ENCODE measurements at places on chromosomes 6 and 20. TPM values are rescaled to one million over a fixed set of nuclear protein-coding genes. Genes with fewer than 3 reads are reported as not detected.

- H3K4me3 ChIP-seq = no peak overlapping the region
- H3K27ac ChIP-seq = no peak overlapping the region
- no peaks in the 10 kb centered on the region for H3K36me3 ChIP-seq
- H3K27me3 ChIP-seq = peaks cover 92% of the 10 kb centered on the region
- no peak for DNase-seq
Measured at GRCh38 chr20:25087186-25087929, 5.4 kb upstream of the VSX1 start.

COL10A1 gene
- total RNA-seq = 0.14 TPM

PERP gene
- total RNA-seq = 293 TPM

NRSN1 gene
- 0.17 TPM for total RNA-seq

DNA sequence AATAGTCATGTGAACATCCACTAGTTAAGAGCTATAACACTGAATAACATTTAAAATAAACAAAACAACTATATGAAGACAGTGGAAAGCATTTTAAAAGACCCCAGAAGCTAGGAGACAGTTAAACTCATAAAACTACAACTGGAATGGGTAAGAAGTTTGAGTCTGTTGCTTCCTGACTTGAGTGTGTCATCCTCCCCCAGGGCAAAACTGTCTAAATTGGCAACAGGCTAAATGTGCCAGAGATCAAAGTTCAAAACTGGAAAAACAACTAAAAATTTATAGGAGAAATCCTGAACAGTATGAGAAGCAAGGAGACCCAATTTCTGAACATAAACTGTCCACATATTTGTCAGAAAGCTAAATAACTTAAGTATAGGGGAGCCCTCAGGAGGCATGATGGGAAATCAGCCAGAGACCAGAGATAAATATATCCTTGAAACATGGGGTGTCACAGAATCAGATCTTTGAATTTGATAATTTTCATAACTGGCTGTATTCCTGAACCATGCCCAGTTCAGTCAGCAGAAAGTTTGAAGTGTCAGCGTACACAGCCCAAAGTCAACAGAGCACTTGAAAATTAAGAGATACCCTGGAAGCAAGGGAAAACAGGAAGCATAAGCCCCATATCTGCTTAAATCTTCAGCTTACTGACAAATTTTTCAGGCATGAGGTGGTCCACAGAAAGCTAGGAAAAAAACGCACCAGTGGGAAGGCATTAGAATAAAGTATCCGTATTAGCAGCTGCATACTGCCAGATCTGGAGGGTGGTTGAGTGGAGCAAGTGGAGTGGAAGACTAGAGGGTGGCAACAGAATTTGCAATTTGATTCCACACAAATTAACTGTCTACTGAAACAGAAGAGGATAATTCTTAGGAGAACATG, 516.1 kb upstream of the MAN1A1 start:
- H3K4me3 ChIP-seq = no peak overlapping the region
- H3K27me3 ChIP-seq = no peaks in the 10 kb centered on the region
- no peaks in the 10 kb centered on the region for H3K36me3 ChIP-seq
- H3K27ac ChIP-seq = no peak overlapping the region

DNA sequence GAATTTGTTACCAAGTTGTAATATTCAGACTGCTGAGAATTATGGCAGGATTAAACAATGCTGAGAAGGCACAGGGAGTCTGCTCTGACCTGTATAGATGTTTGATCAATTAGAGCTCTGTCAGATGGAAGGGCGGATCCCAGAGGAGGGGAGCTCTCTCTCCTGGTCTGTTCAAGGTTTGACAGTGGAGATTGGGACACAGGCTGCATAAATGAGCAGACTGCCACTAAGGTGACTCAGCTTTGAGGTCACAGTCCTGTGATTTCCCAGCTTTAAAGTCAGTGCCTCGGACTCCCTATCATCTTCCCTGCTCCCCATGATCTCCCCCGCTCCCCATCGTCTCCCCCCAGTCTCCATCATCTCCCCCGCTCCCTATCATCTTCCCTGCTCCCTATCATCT, 59.2 kb upstream of the SLC22A23 start:
- peaks cover 34% of the 10 kb centered on the region for H3K4me1 ChIP-seq
- H3K27me3 ChIP-seq = no peaks in the 10 kb centered on the region
- H3K27ac ChIP-seq = no peak overlapping the region
- DNase-seq = no peak
- no peaks in the 10 kb centered on the region for H3K36me3 ChIP-seq

GRCh38 chr20:14902432-14903089, 565.1 kb upstream of the FLRT3 start:
- no peaks in the 10 kb centered on the region for H3K36me3 ChIP-seq
- no peak overlapping the region for H3K27ac ChIP-seq
- H3K27me3 ChIP-seq = no peaks in the 10 kb centered on the region
- DNase-seq = no peak
- H3K4me3 ChIP-seq = no peak overlapping the region

DOK5 gene
- total RNA-seq = 2.2 TPM

GRCh38 chr6:99485395-99485773, 29.8 kb downstream of the USP45 start:
- no peaks in the 10 kb centered on the region for H3K27me3 ChIP-seq
- H3K4me1 ChIP-seq = no peaks in the 10 kb centered on the region
- H3K27ac ChIP-seq = no peak overlapping the region
- H3K4me3 ChIP-seq = no peak overlapping the region
- H3K36me3 ChIP-seq = peaks cover 4% of the 10 kb centered on the region
- no peak for DNase-seq

MUC22 gene
- 1.6 TPM for total RNA-seq

GRCh38 chr6:12545619-12546409, 170.8 kb upstream of the PHACTR1 start:
- H3K4me3 ChIP-seq = no peak overlapping the region
- H3K4me1 ChIP-seq = peaks cover 9% of the 10 kb centered on the region
- H3K27ac ChIP-seq = no peak overlapping the region
- no peaks in the 10 kb centered on the region for H3K27me3 ChIP-seq
- H3K36me3 ChIP-seq = no peaks in the 10 kb centered on the region
- DNase-seq = no peak

POPDC3 gene
- total RNA-seq = 1.1 TPM

- no peaks in the 10 kb centered on the region for H3K36me3 ChIP-seq
- peak overlapping the region; percentile 100 for H3K27ac ChIP-seq
- peaks cover 9% of the 10 kb centered on the region for H3K4me1 ChIP-seq
- no peak for DNase-seq
Measured at GRCh38 chr6:45377043-45377553, 636 bp downstream of the SUPT3H start.

DNA sequence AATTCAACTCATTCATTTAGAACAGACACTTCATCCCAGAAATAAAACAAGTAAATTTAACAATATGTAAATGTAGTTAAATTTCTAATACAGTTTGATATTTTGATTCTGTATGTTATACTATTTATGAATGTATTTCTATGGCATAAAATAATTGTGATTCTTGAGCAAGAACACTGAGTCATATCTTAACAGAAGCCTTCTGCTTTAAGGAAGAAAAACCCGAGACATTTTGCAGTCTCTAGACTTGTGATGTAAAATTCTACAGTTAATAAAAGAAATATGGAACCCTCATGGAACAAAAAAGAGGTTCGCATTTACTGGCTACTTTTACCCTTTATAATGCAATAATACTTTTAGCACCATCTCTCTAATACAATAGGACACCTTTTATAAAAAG, 47.9 kb upstream of the SCML4 start:
- H3K4me3 ChIP-seq = no peak overlapping the region
- H3K27me3 ChIP-seq = no peaks in the 10 kb centered on the region
- DNase-seq = no peak
- H3K27ac ChIP-seq = no peak overlapping the region
- H3K36me3 ChIP-seq = peaks cover 20% of the 10 kb centered on the region

ATP6V1G2 gene
- 1.6 TPM for total RNA-seq

DNA sequence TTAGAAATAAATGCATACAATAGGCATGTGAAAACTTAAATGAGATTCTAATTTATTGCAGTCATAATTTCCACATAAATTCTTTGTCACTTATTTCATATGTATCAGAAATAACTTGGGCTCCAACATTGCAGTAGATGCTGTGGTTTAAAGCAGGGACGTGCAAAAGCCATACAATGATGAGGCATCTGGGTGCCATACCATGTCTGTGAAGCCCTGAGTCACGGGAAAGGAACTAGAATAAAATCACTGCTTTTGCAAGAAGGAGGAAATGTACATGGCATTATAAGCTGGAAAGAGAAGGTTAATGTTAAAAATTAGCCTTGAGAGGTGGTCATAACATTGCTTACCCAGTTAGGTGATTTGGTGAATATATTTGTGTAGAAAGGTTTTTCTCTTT, 180.4 kb downstream of the SASH1 start:
- no peak for DNase-seq
- no peak overlapping the region for H3K4me3 ChIP-seq
- H3K36me3 ChIP-seq = peaks cover 48% of the 10 kb centered on the region
- H3K27me3 ChIP-seq = no peaks in the 10 kb centered on the region
- H3K4me1 ChIP-seq = peaks cover 8% of the 10 kb centered on the region

All from type B pancreatic cell (in vitro differentiated cells).